Activated CD8-positive, alpha-beta memory T cell treated with anti-CD3 and anti-CD28 coated beads for 24 hours (primary cell): ENCODE measurements at places on chromosomes 7 and 10.
A peak's percentile ranks its signal among the peaks of the same experiment; 100 is the strongest.

DNA sequence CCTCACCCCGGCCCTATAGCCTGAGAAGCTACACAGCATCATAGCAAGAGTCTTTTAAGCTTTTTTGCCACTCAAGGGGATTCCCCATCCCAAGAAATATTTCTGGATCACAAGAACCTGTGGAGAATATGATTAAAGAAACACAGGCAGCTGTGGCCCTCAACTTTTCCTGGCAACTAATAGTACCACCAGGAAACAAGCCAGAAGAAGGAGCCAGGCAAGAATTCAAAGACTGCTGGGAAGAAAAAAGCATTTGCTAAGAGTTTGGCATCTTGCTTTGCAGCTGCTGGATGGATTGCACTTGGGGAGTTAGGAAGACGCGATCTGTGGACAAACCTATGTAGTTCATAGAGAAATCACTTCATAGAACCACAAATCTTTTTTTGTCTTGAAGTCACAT lies 437.8 kb downstream of the PLXDC2 start:
- DNase-seq, result no peak

GRCh38 chr10:66329147-66329546 lies 596.7 kb upstream of the LRRTM3 start:
- no peak for DNase-seq

- DNase-seq, result no peak
Observed at GRCh38 chr10:123458933-123459332, 207.2 kb upstream of the GPR26 start.

DNA sequence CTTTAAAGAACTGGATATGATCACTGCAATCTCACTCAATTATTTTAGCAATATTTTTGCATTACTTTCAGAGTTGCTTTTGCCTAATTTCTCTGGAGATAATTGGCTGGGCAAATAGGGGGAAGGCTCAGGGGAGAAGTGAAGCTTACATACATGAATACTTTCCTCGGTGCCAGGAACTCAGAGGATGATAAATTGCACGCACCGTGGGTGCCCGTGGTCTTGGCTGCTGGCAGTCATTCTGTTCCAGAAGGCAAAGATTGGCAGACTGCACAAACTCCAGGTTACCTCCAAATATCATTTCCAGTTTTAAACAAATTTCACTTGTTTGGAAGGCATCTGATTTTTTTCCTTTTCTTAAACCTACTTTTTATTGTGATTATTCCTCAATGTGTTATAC lies 197.8 kb upstream of the TMEM72 start:
- DNase-seq, result no peak

GRCh38 chr7:29086545-29086944 lies 59.8 kb downstream of the CPVL start:
- no peak for DNase-seq

DNA sequence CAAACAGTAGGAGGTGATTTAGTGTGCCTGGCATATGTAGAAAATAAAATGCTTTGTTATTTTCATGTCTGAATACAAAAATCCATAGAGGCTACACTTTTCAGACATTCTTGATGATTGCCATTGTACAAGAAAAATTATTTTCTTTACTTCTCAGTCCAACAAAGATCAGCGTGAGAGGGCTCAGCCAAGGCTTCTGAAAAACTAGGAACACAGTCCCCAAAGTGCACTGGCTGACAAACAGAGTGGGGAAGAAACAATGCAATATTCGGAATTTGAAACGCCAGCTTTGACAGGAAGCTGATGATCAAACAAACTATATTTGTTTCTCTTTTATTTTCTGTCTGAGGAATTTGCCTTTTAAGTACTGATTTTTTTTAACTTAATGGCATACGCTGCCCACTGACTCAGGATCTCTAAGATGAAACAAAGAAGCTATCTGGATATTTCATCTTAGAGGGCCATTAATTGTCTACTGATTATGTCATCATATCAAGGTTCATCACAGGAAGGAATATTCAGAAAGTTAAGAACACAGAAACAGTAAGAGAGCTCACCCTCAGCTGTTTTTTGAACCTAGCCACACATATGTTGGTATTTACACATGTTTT lies 197.0 kb upstream of the INHBA start:
- no peak for DNase-seq

DNA sequence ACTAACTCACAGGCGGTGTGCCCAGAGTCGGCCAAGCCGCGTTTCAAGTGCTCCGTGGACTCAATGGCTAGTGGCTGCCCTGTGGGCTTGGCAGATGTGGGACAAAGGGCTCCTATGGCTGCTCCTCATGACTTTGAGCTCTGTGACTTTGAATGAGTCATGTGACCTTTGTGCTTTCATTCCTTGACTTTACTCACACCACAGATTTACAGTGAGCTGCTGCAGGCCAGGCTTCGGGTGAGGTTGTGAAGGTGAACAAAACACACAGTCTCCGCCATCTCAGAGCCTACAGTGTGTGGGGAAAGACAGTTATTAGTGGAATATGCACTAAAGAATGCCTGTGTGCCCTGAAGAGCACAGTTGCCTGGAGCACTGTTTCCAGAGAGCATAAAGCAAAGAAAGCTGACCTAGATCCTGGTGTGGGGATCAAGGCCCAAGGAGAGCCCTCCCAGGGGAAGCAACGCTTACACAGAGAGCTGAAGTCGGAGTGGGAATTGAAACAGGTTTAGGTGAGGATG lies 29.7 kb upstream of the PLEKHA1 start:
- DNase-seq, result peak; percentile 50

- DNase-seq, result no peak
Observed at GRCh38 chr10:4586776-4587175, 239.2 kb upstream of the AKR1E2 start.

DNA sequence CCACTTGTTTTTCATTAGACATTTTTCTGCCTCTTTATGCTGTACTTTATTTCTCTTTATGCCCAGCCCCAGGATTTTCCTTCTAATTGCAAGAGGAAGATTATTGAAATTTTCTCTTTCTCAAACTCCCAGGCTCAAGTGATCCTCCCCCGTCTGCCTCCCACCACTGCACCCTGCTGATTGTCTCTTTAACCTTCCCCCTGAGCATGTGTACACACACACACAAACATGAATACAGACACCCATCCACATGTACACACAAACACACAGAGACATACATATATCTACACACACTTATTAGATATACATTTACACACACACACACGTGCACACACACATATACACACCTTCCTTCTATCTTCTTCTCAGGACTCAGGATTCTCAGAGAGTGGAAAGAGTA lies 37.3 kb upstream of the MAP3K8 start:
- DNase-seq, result no peak

DNA sequence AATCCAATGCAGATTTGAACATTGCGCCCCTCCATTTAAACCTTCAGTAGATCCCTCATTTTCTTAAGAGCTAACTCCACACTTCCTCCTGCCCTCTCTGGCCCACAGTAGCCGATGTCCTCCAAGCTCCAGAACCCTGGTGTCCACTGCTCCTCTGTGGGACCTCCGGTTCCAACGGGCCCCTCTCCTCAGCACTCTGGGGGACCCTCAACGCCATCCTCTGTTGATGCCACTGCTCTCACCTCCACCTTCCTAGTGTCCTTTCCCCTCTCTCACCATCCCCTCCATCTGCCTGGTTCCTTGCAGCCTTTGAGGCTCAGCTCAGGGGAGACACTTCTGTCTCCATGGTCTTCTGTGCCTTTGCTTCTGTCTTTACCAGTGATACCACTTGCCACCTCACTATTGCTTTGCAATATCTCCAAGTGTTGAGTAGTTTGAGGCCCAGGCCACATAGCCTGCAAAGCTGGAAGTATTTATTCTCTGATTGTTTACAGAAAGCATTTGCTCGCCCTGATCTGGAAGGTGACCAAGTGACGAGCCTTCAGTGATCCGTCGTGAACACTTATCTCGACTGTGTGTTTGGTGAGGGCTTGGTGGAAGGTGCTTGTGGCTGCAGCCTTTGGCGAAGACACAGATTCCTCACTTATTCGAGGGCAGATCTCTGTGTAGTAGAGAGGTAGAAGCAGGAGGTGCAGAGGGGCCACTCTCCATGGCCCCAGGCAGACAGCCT lies 104.8 kb upstream of the SHH start:
- DNase-seq, result no peak

GRCh38 chr10:70738006-70738760 lies 47.0 kb downstream of the TBATA start:
- no peak for DNase-seq

- no peak for DNase-seq
Observed at GRCh38 chr7:8418629-8419245, 14.7 kb upstream of the NXPH1 start.

DNA sequence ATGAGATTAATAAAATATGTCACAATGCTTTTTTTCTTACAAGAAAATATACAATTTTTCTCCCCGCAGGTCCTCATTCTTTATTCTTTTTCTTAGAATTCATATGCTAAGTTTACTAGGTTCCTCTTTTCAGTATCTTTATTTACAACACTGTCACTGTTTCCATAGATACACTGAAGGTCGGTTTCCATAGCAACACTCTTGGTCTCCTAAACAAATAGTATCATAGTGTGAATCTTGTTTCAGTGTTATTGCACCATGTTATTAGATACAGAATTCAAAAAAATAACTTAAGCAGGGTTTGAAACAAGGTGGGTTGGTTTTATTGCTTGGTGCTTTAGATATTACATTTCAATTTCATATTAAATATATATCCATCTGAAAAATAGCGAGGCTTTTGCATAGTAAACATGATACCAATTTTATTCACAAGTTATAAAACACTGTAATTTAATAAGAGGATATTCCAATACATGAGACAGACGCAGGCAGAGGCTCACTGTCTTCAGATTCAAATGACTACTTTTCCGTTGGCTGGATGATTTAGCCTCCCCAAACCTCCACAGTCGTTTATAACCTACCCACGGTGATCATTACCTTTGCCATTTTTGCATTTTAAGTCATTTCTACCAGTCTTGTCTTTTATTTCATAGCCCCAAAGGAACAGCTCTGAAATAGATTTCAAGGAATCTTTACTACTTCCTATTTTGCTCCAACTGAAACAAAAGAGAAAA lies 88.9 kb upstream of the KLF6 start:
- DNase-seq, result no peak

DNA sequence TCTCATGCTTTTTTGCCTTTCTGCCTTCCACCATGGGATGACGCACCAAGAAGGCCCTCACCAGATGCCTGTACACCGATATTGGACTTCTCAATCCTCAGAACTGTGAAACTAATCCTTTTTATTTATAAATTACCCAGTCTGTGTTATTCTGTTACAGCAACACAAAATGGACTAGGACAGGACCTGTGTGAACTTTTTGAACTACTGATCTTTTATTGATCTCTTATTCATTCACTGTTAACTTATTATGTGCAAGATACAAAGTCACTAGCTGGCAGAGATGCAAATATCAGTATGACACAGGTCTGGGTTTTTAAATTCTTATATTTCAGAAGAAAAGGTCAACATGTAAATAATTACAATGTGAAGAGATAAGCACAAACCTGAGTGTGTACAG lies 635.8 kb downstream of the SORCS1 start:
- no peak for DNase-seq

DNA sequence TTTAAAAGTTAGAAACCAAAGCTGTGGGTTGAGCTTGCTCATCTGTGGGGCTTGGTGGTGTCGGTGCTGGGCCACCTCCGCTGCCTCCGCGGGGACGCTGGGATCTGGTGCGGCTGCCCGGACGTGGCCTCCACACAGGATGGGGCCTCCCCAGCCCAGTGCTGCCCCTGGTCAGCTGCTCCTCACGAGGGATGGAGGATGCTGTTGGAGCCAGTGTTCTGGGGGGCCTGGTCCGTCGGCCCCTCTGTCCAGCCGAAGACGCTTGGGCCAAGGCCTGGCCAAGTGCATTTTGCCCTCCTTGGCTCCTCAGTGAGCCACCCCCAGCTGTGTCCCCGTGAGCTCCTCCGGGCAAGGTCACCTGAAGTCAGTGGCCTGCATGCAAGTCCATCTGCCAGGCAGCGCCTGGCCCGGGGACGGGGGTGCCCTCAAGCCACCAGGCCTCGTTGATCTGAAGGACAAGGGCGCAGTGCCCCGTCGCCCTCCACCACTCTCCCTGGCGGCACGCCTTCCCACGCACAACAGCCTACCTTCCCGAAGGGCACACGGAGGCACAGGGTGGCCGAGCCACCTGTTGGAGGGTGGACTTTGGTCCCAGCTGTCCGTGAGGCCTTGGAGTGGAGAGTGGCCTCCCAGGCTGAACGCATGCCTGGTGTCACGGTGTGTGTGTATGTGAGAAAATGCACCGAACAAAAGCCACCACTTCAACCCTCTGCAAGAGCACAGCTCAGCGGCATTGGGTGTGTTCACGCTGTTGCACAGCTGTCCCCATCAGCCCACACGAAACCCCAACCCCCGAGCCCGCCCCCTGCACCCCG lies 27.3 kb downstream of the KNDC1 start:
- no peak for DNase-seq

DNA sequence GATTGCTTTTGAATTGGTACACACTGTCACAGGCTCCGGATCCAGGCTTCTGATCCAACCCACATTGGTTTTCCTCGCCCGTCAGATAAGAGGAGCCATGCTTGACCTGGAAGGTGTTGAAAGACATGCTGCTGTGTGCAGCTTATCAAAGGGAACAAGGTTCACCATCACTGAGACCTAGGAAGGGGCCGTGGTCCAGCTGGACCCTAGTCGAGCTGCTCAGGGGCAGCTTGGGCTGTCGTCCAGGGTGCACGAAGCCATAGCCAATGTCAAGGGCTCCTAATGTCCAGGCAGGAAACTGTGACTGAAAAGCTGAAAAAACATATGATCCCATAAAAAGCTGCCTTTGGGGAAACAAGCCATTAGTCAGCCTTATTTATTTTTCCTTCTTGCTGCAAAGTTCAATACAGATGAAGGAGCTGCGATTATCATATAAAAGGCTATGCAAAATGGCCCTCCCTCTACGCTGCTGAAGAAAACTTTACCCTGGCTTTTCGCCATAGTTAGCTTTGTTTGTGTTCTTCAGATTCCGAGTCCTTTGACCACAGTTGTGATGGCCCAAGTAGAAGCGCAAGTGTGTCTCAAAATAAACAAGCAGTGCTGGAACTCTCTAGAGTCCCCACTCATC lies 118.0 kb downstream of the CREB5 start:
- DNase-seq, result no peak

- no peak for DNase-seq
Observed at GRCh38 chr7:333393-333764, 43.4 kb downstream of the FOXL3 start.

DNA sequence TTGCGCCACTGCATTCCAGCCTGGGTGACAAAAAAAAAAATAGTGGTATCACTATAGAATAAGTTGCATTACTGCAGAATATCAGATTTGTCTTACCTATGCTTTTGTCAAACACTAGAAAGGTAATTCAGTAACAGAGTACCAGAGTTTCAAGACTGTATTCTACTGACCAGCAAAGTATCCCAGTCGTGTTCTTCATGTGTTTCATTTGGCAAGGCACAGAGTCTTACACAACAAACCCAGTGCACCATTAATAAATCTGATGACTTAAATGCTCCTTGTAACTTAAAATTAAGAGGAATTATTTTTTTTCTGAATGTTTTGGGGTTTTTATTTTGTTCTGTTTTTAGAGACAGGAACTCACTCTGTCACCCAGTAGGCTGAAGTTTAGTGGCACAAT lies 34.4 kb upstream of the PBLD start:
- no peak for DNase-seq

- no peak for DNase-seq
Observed at GRCh38 chr7:29657856-29658255, 94.2 kb downstream of the PRR15 start.

- no peak for DNase-seq
Observed at GRCh38 chr10:78866731-78867554, 201.8 kb upstream of the ZMIZ1 start.
